Muscle of back (tissue), 13 donors: ENCODE measurements at places on chromosomes 13 and 19.

DNA sequence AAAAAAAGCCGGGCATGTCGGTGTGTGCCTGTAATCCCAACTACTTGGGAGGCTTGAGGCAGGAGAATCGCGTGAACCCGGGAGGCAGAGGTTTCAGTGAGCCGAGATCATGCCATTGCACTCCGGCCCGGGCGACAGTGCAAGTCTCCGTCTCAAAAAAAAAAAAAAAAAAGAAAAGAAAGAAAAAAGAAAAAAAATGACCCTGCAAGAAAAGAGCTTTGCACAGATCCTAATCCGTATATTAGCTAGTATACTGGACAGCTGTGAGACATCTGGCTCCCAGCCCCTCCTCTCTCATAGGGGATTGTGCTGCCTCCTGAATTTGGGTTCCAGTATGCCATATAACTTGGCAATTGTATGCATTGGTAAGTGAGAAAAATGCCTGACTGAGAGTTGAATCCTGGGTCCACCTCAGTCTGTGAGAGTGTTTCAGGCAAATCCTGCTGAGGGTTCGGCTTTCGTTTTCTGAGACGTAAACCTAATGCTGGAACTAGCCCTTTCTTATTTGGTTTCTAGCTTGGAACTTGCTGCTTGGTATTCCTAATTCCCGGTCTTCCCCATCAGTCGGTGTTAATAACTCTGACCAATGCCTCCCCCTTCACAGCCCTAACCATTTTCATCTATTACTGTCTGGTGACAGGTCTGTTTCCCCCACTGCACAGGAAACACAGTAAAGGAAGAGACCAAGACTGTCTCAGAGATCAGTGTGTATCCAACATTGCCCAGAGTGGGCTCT, 1.3 kb upstream of the AKT2 start:
- DNase-seq: peak; percentile 30

DNA sequence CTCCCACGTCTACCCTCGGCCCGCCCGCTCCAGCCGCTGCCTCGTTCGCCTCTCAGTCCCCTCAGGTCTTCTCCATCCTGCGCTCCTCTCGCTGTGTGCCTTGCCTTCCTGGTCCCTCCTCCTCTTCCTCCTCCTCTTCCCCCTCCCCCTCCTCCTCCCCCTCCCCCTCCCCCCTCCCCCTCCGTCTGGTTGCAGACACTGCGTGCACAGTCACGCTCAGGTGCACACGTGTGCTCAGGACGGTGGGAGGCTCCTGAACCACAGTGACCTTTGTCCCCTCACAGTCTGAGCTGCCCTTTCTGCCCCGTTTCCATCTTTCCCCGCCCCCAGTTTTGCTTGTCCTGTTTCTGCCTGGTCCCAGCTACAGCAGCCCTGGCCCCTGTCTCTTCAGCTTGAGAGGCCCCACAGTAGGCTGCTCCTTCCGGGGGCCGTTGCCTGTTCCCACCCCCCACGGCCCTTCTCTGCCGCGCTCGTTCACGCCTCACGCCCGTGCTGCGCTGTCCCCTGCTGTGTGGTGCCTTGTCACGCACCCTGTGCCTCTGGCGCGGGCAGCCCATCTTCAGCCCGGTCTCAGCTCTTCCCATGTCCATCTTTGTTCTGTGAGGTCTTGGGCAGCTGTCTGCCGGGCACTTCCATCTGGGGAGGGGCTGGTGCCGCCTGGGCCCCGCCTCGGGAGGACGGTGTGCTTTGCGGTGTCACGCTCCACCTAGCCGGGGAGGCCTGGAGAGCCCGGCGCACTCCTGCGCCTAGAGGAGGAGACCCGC, 13.8 kb upstream of the RPS15 start:
- no peak for DNase-seq

DNA sequence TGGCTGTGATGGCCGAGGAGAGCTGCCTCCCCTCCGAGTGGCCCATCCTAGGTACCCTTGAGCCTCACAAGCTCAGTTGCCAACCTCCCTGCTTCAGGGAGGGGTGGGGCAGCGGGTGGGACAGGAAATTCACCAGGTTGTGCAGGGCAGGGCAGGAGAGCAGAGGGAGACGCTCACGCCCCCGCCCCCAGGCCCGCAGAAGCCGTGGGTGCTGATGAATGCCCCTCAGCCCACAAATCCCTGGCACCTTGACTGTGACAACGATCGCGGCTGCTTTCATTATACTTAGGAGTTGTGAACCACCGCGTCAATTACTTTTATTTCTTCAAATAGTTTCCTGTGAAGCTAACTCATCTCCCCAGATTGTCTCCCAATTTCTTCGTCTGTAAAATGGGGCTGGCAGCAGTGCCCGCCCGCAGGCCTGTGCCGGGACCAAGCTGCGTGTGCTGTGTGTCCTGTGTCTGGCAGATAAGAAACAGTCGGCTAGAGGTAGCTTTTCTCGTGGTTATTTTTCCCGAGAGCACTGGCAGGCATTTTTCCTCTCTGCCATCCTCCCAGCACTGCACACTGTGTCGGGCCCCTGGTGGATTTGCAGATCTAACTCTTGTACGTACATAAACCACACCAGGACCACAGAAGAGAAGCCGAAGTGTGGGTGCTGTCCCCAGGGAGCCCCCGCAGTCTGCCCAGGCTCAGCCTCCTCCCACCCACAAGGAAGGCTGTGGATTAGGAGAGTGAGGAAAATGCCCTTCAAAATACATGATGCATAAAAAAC, 7.9 kb upstream of the RASA3 start:
- DNase-seq: no peak

GRCh38 chr13:58729361-58729760, 1097.8 kb downstream of the PCDH17 start:
- DNase-seq: no peak

- DNase-seq: no peak
Observed at GRCh38 chr13:48858122-48858902, 117.4 kb upstream of the FNDC3A start.

DNA sequence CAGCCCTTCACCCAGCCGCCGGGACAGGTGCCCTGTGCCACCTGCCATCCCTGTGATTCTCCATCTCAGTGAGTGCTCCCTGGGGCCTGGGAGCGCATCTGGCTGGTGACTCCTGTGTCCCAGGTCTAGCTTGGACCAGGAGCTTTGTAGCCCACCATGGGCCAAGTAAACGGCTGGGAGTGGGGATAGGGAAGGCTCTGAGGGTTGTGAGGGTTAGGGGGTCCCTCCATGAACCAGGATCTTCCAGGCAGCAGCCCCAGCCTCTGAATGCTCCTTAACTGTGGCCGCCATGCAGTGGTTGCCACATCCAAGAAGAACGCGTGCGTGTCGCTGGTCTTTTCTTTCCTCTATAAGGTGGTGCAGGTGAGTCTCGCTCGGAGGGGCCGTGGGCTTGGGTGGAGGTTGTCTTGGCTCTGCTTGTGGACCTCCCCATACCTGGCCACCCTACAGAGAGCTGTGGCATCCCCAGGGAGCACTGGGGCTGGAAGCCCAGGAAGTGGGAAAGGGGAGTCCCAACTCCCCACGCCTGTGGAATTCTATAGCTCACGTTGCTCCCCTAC, 8.4 kb downstream of the AP1M1 start:
- no peak for DNase-seq

- DNase-seq: no peak
Observed at GRCh38 chr13:37984357-37984756, 114.8 kb upstream of the TRPC4 start.

GRCh38 chr19:10353793-10354391, 14.5 kb upstream of the ICAM3 start:
- no peak for DNase-seq

- no peak for DNase-seq
Observed at GRCh38 chr13:77489566-77490337, 45.8 kb upstream of the SCEL start.

- DNase-seq: no peak
Observed at GRCh38 chr19:48741129-48741999, 954 bp upstream of the RASIP1 start.

DNA sequence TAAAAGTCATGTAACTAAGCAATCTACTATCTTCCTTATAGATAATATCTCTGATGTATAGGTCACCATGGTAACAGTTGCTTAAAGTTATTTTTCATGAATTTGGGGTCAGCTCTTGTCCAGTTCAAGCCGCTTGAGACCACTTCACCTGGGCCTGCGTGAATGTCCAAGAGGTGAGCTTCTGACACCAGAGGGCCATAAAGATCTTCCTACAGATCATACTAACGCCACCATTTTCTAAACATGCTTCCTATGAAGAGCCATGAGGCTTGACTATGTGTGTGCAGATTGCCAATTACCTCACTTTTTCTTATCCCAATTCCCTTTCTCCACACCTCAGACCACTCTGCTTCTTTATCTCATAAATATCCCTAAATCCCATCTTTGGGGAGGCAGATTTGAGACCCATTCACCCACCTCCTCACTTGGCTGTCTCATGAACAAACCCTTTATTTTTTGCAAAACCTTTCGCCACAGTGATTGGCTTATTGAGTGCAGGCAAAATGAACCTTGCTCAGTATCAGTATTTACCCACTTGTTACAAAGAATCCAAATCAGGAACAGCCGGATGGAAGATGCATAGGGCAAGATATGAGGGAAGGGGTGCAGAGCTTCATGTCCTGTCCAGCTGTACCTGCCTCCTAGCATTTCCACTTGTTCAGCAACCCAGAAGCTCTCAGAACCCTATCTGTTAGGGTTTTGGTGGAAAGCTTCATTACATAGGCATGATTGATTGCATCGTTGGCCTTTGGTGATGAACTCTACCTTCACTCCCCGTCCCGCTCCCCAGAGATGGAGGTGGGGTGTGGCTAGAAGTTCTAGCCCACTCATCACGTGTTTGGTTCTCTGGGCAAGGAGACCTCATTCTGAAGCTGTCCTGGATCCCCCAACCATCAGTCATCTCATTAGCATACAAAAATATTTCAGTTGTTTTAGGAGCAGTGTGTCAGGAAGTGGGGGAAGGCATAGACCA, 34.2 kb downstream of the FAM187B start:
- no peak for DNase-seq

DNA sequence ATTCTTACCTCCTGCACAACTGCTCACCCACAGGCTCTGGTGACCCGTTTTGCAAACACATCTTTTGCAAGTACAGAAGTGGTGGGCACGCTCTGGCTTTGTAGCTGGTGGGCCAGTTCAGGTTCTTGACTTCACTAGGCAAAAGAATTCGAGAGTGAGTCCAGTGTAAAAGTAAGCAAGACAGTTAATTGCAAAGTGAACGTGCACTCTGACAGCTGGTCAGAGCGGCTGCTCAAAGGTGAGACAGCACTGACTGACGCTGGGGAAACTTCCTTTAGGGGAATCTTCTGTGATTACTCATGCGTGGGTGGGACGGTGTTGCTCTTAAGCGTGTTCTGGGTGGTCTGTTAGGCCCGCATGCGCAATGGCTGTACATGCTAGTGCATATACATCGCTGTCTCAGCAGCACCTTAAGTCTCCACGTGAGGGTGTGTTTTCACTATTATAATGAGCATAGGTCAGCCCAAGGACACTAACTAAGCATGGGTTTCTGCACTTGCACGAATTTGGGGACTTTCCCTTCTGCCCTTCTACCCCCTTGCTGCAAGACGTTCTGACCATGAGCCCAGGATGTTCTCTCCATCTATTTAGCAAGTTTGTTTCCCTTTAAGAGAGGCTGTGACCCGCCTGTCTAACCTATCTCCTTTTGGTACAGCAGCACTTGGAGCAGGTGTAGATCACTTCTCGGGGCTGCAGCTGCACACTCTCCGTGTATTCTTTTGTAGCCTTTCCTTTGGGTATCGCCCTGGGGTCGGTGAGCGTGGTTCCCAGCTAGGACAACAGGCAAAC, 30.2 kb upstream of the CD33 start:
- DNase-seq: no peak

- DNase-seq: no peak
Observed at GRCh38 chr13:112704308-112705145, 14.7 kb downstream of the ATP11A start.

DNA sequence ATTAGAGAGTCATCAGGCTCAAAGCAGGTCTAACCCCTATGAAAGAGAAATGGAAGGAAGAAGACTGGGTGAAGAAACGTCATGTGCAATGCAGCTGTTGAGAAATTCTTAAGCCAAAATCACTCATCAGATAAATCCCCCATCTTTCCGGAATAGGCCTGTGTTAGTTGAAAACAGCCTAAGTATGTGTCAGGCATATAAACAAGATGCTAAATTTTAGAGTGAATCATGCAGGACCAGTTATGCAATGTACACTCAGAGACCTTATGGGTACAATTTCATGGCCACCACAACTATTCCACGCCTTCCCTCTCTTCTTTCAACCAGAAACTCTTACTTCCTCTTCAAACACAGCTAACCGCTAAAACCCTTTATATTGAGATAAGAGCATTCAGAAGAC, 717.7 kb upstream of the ATXN8OS start:
- DNase-seq: no peak

- no peak for DNase-seq
Observed at GRCh38 chr13:68025604-68026003, 795.5 kb upstream of the PCDH9 start.

DNA sequence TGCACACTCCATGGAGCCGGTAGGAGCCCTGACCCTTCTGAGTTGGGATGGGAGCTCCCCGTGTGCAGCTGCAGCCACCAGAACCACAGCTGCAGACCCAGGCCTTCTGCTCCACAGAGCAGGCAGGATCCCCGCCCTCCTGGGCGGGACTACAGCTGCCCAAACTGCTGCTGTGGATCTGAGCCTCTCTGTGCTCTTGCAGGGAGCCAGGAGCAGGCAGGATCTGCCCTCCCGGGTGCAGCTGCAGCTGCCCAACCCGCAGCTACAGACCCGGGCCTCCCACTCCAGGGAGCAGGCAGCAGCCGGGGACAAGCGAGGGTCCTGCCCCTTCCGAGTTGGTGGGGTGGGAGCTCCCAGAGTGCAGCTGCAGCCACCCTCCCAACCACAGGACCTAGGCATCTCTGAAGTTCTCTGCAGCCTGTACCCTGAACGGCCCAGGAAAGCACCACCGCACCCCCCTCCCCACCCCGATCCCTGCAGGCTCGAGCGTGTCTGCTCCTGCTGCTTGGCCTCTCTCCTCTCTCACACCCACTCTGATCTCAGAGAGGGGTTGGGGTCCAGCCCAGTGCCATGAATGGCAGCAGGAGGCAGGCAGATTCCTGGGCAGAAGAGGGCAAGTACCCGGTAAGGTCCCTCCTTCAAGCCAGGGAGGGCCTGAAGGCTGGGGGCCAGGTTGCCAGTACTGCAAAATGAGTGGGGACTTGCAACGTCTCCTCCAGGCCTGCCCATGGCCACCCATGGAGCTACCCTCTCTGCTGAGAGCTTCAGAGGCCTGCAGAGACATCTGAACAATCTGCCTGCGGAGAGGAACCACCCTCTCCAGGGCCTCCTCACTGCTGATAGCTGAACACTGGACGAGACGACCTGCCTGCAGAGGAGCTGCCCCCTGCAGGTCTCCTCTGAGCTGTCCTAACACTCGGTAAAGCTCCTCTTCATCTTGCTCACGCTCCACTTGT, 16.4 kb upstream of the EMP3 start:
- DNase-seq: peak; percentile 74

GRCh38 chr13:98856983-98857382, 104.5 kb upstream of the SLC15A1 start:
- DNase-seq: no peak

DNA sequence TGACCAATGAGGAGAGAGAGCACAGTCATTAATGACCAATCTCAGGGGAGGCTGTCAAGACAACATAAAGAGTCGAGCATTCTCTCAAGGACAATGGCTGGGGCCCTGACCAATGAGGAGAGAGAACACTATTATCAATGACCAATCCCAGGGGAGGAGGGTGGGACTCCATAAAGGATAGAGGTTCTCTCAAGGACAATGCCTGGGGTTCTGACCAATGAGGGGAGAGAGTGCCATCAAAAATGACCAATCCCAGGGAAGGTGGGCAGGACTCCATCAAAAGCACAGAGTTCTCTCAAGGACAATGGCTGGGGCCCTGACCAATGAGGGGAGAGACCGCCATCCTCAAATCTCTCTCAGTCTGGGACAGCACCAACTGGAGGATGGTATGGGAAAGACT, 3.3 kb upstream of the KLK11 start:
- DNase-seq: no peak
